ENCODE measurements at places on chromosomes 4 and X.

GRCh38 chr4:5112333-5113095 is 61.2 kb downstream of the STK32B start:
- DNase-seq, result no peak

DNA sequence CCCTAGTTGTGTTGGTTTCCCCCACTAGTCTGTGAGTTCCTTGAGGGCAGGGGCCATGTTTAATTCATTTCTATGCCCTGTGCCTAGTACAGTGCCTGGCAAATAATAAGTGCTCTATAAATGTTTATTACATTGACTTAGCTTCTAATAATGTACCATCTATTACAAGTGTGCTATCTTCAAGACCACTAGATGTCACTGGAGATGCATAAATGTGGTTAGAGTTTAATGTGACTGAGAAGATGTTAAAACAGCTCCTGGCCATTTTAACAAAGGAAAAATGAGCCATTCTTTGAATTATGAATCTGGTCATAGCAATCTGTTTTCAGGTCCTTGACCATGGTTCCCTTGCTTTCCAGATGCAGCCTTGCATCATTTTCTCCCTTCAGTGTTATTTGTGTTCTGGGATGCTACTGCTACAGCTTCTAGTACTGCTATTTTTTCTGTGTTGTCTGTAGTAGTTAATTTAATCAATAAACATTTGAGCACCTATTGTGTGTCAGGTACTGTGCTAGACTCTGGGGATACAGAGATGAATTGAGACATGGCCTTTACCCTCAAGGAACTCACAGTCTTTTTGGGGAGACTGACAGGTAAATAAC is 43.2 kb downstream of the SLC9A6 start:
- DNase-seq, result peak; percentile 47

DNA sequence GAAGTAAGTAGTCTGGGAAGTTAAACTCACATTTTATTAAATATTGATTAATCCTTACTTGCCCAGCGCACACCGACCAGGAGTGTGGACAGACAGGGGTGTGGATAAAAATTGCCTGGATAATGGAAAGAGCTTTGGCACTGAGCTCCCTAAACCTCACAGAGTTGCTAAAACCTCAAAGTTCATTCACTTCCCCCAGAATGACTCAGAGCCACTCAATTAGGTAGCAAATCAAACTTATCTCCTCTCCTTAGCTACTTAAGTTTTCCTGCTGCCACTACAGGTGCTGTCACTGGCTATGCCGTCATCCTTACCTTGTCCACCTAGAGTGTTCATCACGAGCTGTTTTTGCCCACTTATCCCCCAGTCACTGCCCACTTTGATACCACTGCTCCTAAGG is 27.0 kb upstream of the MID1IP1 start:
- no peak for DNase-seq

DNA sequence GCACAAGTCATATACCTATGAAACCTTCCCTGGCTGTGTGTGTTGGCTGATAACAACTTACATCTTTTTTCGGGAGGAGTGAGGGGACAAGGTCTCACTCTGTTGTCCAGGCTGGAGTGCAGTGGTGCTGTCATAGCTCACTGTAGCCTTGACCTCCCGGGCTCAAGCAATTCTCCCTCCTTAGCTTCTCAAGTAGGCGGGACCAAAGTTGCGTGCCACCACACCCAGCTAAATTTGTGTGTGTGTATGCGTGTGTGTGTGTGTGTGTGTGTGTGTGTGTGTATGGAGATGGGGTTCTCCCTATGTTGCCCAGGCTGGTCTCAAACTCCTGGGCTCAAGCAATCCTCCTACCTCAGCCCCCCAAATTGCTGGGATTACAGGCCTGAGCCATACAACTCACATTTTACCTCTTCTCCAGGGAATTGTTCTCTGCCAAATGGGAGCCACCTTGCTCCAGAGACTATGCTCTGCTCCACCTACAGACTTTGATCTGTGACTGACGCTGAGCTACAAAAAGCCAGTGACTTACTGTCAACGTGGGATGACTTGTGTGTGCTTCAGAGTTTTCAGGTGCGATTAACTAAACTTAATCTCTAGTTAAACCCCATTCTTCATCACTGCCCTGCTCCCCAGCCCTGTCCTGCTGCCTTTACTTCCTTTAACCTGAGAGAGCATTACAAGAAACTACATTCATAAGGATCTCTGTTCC is 2.0 kb upstream of the BEX4 start:
- no peak for DNase-seq

- DNase-seq, result no peak
Measured at GRCh38 chr4:148852092-148852699, 410.0 kb upstream of the NR3C2 start.

GRCh38 chrX:72408885-72409284 is 103.2 kb upstream of the CITED1 start:
- no peak for DNase-seq

GRCh38 chrX:12065251-12065650 is 73.0 kb upstream of the FRMPD4 start:
- DNase-seq, result no peak

DNA sequence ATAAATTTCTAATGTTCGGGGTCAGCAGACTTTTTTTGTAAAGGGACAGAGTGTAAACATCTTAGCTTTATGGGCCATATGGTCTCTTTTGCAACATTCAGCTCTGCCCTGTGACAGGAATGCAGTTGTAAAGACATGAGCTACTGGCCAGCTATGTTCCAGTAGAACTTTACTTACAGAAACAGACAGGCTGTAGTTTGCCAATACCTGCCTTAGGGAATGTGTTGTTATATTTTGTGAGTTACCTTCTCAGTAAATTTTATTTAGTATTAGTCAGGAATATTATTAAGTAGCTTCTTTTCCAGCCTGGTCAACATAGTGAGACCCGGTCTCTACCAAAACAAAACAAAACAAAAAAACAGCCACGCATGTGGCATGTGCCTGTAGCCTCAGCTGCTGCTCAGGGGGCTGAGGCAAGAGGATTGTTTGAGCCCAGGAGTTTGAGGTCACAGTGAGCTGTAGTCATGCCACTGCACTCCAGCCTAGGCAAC is 48.7 kb downstream of the HTT start:
- no peak for DNase-seq

DNA sequence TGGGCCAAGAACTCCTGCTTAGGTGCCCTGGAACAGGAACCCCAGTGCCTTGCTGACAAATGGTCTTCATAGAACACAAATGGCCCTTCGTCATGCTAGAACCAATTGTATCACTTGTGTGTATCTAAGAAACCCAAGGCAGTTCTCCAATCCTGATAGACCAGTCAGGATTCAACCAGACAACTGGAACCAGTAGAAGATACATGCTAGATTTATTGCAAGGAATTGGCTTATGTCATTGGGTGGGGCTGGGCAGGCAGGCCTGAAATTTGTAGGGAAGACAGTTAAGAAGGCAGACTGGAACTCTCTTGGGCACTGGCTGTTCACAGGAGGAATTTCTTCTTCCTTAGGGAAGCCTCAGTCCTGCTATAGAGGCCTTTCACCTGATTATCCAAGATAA is 17.0 kb upstream of the TBL1X start:
- no peak for DNase-seq

GRCh38 chr4:87584222-87584908 is 24.0 kb upstream of the DSPP start:
- no peak for DNase-seq

GRCh38 chr4:22764183-22764582 is 71.4 kb downstream of the GBA3 start:
- DNase-seq, result no peak

- DNase-seq, result peak; percentile 31
Measured at GRCh38 chr4:36385951-36386571, 104.6 kb downstream of the DTHD1 start.

- no peak for DNase-seq
Measured at GRCh38 chr4:128832243-128832625, 22.7 kb downstream of the JADE1 start.

DNA sequence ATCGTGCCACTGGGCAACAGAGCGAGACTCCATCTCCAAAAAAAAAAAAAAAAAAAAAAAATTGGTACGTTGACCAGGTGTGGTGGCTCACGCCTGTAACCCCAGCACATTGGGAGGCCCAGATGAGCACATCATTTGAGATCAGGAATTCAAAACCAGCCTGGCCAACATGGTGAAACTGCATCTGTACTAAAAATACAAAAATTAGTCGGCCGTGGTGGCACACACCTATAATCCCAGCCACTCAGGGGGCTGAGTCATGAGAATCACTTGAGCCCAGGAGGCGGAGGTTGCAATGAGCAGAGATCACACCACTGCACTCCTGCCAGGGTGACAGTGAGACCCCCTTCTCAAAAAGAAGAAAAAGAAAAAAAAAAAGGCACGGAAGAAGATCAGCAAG is 24.5 kb downstream of the RBMX start:
- no peak for DNase-seq

DNA sequence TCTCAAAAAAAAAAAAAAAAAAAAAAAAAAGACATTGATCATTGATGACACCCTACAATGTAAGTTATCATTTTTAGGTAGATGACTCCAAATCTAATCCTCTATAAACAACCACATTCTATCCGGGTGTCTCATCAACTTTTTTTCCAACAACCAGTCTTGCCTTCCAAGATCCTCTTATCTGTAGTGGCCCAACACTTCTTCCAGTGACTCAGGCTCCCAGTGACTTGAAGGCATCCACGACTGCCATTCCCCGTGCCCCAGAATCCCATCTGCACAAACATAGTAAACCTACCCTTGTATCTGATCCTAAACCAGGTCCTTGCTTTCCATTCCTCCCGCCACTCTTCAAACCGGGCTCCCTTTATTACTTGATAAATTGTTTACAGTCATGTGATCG is 15.6 kb upstream of the TSPAN5 start:
- no peak for DNase-seq

GRCh38 chr4:95362906-95363558 is 185.7 kb downstream of the UNC5C start:
- DNase-seq, result peak; percentile 76

- no peak for DNase-seq
Measured at GRCh38 chr4:133130171-133130570, 18.9 kb upstream of the PCDH10 start.

DNA sequence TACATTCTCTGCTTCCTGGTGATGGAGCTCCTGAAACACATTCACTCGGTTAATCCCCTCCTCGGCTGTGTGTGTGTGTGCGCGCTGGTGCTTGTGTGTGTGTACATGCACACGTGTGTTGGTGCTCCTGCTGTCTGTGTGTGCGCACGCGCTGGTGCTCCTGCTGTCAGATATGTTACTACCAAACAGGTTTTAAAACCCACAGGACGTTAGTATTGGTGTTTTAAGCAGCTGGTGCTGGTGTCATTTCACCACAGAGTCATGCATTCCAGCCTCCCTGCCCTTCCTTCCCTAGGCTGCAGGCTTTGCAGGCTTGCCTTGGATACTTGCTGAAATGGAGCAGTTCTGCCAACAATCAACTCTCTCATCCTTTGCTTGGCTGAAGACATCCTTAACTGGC is 48.1 kb upstream of the CPLX1 start:
- no peak for DNase-seq

GRCh38 chrX:64182208-64182607 is 23.3 kb downstream of the AMER1 start:
- no peak for DNase-seq

GRCh38 chrX:115269051-115269683 is 20.3 kb upstream of the LUZP4 start:
- DNase-seq, result no peak

DNA sequence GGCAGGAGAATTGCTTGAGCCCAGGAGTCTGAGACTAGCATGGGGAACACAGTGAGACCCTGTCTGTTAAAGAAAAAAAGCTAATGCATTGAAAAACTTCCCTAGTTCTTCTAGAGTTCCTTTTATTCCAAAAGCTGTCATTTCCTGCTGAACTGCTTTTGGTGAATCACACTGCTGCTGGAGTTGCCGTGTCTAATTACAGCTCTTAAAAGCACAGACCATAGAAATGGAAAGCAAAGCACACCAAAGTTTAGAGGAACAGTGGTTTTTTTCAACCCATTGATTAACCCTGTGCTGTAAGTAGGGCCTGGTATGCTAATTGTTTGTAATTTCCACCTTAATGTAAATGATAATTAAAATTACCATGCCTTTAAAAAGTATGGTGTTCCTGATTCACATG is 52.4 kb downstream of the SEPTIN11 start:
- no peak for DNase-seq

DNA sequence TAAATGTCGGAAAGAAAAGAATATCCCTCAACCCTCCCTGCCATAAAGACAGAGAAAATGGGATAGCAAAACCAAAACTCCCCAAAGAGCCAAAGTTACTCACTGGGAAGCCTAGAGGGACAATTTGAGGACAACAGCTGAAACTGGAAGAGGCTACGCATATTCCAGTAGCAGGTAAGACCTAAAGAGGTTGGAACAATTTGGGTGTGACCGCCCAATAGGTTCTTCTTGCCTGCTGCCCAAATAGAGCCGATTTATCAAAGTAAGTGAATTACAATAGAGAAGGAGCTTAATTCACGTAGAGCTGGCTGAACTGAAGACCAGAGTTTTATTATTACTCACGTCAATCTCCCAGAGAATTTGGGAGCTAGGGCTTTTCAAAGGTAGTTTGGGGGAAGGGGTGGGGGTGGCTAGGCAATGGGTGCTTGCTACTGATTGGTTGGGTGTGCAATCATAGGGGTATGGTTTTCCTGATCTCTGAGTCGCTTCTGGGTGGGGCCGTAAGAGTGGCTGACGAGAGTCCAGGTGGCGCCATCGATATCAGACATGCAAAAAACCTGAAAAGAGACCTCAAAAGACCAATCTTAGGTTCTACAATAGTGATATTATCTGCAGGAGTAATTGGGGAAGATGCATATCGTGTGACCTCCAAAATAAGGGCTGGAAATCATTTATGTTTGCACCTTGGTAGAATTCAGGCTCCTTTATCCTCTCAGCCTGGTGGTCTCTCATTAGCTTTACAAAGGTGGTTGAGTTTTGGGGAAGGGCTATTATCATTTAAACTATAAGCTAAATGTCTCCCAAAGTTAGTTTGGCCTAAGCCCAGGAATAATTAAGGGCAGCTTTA is 39.0 kb upstream of the SLC7A3 start:
- no peak for DNase-seq

DNA sequence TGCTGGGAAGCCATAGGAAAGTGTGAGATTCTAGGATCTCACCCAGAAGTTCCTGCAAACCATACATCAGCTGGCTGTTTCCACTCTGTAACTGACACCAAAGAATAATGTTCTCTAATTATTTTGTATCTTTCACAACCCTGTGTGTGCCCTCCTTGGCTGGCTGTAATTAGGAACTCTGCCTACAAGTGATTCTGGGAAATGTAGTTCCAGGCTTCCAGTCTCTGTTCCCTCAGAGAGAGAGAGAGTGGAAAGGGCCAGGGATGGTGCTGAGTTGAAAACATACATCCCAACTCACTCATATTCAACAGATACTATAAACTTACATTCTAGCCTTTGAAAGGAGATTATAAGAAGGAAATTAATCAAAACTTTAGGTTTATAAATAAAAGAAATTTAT is 57.5 kb upstream of the C1QTNF7 start:
- DNase-seq, result no peak

DNA sequence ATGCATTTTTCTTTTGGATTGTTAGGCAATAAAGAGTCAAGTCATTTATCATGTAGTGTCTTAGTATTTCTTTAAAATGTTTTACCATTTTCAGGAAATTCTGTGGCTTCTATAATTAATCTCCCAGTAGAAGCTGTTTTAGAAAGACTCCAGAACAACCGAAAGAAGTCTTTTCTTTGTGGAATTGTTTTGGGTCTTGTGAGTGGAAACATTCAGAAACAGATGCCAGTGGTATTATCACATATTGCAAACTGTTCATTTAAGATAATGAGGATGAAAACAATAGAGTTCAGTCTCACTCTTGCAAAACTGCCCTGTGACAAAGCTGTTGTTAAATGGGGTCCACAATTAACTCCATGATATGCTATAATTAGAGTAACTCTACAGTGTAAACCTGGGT is 211.2 kb upstream of the KIT start:
- DNase-seq, result no peak

Measured in globus pallidus (tissue), 1 donor.